ENCODE measurements at places on chromosomes 16 and 17.

- DNase-seq, result no peak
Observed at GRCh38 chr16:85445779-85446222, 167.3 kb upstream of the GSE1 start.

GRCh38 chr17:4849011-4849536 is 15.9 kb downstream of the MINK1 start:
- DNase-seq, result no peak

GRCh38 chr16:23502466-23502865 is 7.8 kb downstream of the GGA2 start:
- no peak for DNase-seq

- DNase-seq, result no peak
Observed at GRCh38 chr16:16036359-16036792, 87.0 kb downstream of the ABCC1 start.

- no peak for DNase-seq
Observed at GRCh38 chr16:23699100-23699499, 13.9 kb downstream of the ERN2 start.

DNA sequence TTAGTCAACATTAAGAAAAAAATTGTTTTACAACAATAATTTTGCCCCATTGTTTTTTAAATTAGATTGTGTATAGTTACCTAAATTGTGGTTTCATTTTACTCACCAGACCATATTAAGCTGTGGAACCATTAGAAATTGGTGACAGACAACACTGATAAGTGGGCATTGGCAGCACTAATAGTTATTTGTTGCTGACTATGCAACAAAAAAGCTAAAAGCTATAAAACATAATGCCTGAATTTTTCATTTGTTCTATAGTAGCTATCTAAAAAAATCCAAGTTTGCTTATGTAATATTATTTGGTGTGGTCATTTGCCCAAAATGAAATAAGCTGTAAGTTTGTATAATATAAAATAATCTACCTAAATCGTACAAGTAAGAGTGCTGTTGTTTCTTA is 13.7 kb upstream of the VWA3A start:
- DNase-seq, result no peak

DNA sequence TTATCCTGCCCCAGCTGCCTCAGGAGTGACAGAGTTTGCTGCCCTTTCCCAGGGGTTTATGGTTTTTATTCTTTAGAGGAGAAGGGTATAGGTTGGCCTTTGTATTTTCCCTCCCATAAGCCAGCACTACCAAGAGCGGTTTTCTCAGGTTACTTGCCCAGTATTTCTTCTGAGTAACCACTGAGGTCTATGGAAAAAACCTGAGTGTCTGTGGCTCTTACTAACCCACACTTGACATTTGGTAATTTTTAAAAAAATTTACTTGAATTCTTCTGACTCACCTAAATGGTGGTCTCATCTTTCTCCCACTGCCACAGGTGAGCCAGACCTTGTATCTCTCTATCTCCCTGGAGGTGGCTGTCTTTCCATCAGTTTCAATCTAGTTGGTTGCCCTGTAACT is 6.0 kb downstream of the SLC7A6 start:
- DNase-seq, result no peak

GRCh38 chr17:72587156-72587555 is 466.3 kb downstream of the SOX9 start:
- DNase-seq, result no peak

DNA sequence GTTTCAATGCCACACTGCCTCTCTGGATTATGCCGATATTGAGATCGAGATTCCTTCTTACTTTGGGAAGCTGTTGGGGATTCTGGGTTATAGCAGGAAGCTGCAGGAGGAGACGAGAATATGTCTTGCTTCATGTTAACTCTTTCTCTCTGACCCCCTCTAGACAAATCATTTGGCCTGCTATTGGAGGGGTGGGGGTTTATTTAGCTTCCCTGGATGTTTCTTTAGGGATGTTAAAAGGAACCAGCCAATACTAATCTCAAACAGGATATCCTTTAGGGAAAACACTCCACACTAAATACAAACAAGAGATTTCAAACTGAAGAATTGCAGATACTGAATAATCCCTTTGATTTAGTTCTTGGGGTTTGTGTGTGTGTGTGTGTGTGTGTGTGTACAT is 102.6 kb downstream of the TMEM100 start:
- no peak for DNase-seq

DNA sequence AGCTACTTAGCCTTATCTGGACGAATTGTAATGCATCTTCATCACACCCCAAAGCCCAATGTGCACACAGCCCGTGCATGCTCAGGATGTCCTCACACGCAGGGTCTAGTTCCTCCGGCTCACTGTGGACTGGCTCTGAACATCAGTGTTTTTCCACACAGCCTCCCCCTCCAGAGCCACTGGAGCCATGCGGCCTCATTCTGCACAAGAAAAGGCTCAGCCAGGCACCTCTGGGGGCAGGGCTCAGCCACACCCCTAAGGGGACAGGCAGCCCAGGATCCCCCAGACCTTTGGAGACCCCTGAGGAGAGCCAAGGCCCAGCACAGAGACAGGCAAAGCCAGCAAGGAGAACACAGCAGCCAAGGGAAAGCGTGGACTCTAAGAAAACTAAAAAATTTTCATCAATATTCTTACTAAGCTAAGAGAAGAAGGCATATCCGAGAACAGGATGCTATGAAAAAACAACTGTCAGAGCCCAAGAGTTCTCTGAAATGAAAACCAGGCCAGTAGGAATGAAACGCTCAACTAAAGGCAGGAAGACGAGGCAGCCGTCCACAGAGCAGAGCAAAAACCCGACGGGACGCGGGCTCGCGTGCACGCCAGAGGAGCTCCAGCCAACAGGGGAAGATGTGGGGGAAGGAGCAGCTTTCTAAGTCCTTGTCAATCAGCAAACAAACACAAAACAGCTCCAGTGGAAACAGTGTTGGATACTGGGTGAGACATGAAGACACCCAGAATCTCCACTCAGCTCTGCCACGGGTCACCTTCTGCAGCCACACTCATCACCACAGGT is 34.5 kb downstream of the MAP1LC3B start:
- no peak for DNase-seq

- no peak for DNase-seq
Observed at GRCh38 chr17:67931227-67931626, 65.0 kb downstream of the C17orf58 start.

DNA sequence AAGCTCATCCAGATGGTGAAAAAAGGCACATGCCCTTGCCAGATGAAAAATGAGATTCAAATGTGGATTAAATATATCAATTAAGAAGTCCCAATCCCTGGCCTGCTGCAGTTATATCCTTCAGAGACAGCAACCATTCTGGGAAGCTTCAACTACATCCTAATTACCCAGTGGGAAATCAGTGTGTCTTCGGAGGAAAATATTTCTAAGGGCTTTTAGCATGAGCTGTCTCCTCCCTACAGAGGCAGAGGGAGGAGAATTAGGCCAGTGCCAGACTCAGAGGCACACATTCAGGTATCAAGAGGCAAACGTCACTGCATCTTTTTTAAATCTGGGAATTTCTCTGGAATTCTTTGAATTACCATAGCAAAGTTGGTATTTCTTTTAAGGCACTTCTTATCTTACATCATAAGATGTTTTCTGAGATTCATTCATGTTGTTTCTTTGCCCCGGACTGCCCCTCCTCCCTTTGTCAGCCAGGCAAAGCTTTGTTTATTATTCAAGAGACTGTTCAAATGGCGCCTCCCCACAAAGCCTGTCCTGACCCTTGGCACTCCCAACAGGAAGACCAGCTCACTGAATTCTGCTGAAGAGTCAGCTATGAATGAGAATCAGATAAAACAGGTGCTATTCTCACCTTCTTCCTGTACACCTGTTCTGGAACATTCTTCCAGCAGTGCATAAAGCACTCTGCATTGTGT is 38.3 kb upstream of the SMPD3 start:
- DNase-seq, result no peak

DNA sequence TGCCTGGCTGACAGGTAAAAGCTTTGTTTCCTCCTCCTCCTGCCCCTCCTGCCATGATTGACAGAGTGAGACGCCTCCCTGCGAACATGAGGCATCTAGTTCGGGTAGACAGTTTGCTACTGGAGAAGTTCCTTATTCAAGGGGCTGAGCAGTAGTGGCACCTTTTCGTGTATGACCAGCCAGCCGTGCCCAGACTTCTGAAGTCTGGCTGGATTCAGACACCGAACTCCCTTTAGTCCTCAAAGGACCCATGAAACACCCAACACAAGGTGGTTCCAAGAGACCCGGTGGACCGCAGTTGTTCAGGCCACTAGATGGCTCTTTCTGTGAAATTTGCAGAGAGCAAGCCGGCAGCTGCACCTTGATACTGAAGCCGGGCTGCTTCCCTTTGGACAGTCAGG is 192.8 kb downstream of the XYLT1 start:
- DNase-seq, result no peak

DNA sequence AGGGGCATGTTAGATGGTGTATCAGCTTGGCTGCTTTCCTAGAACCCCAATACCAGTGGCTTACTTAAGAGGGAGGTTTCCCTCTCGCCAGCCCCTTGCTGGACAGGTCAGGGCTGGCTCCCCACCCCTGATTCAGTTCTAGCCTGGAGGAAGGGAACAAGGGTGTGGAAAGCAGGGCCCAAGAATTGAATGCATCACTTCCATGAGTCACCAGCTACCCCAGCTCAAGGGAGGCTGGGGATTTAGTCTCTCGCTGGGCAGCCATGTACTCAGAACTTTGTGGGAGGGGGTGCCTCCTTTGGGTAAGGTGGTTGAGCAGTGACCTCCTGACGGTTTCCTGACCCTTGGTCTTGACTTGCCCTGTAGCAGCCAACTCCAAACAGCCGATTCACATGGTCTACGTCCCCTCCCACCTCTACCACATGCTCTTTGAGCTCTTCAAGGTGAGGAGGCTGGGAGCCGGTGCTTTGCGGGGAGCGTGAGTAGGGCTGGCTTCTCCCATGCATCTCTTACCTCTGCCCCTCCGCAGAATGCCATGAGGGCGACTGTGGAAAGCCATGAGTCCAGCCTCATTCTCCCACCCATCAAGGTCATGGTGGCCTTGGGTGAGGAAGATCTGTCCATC is 12.8 kb downstream of the PDK2 start:
- no peak for DNase-seq

DNA sequence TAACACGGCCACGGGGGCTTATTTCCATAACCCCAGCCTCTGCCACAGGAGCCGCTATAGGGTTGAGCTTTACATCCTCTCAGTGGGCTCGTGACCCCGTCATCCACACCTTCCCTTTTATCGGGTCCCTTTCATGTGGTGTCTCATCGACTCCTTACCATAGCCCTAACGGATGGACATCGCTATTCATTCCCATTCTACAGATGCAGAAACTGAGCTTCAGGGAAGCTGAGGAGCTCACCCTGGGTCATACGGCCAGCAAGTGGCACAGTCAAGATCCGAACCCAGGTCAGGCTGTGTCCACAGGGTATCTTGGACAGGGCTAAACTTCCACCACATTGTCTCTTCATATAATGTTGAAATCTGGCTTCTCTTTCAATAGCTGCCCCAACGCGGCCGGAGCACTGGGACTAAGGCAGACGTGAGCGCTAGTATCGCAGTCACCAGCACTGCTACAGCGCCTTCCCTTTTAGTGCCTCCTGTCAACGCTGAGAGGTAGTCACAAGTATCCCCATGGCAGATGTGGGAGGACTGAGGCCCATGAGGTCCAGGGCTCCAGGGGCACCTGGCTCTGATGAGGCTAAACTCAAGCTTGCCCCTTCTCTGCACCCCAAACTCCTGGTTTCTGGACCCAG is 50.8 kb downstream of the SOCS1 start:
- DNase-seq, result no peak

- DNase-seq, result no peak
Observed at GRCh38 chr17:27577884-27578717, 52.9 kb upstream of the LGALS9 start.

DNA sequence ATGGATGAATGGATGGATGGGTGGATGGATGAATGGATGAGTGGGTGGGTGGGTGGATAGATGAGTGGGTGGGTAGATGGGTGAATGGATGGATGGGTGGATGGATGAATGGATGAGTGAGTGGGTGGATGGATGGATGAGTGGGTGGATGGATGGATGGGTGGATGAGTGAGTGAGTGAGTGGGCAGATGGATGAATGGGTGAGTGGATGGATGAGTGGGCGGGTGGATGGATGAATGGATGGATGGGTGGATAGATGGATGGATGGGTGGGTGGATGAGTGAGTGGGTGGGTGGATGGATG is 6.4 kb upstream of the KATNB1 start:
- DNase-seq, result no peak

- no peak for DNase-seq
Observed at GRCh38 chr16:27628241-27628942, 78.4 kb downstream of the KATNIP start.

- DNase-seq, result no peak
Observed at GRCh38 chr17:9208381-9209105, 187.2 kb downstream of the NTN1 start.

DNA sequence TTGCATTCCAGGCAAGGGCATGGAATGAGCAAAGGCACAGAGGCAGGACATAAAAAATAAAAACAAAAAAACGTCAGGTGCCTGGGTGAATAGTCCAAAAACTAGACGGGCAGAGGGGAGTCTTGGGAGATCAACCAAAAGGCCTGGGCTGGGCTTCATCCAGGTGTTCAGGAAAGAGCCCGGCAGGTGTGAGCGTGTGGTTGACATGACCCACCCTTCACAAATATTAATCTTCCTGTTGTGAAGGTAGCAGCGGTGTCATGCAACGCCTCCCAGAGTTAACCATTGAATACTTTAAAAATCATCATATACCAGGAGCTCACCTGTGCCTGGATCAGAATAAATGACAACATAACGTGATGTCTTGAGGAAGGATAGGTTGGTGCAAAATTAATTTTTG is 90.6 kb downstream of the USP22 start:
- no peak for DNase-seq

DNA sequence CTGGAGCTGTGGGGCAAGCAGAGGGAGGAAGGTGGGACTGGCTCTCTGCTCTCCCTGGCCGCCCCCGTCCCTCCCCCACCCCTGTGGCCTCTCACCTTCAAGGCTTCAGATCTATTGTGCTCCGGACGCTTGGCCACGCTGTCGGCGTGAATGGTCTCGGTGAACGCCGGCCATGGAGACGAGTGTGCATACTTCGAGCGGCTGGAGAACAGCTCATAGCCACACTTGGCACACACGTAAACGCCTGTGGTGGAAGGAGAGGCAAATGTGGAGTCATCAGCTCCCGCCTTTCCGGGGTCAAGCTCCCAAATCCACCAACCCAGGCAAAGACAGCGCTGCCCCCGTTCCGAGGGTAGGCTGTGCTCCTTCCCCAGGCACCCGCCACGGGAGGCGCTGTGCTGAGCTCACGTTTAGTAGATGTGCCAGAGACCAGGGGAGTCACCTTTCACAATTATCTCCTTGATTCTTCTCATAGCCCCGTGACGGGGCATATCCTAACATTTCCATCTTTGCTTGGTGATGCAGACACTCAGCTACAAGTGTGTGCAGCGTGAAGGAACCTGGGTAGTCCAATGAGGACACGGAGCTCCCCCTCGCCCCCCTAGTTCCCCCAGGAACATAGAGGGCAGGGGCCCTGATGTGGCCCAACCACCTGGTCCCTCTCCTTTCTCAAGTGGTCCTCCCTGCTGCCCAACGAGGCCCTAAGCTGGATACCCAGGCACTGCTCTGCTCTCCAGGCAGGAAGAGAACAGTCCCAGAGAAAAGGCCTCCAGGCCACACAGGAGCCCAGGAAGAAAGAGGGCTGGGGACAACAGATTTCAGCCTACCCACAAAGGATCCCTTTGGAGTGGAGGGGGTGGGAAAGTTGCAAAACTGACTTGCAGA is 1.6 kb downstream of the MSRB1 start:
- DNase-seq, result no peak

GRCh38 chr17:41664587-41665565 is 23.8 kb upstream of the EIF1 start:
- no peak for DNase-seq

- DNase-seq, result peak; percentile 17
Observed at GRCh38 chr16:67719778-67720144, 645 bp upstream of the GFOD2 start.

- DNase-seq, result no peak
Observed at GRCh38 chr16:12584488-12585233, 219.0 kb downstream of the CPPED1 start.

Data from activated CD4-positive, alpha-beta T cell treated with anti-CD3 and anti-CD28 coated beads for 48 hours (primary cell).